Thymus (tissue), 14 donors: ENCODE measurements at places on chromosomes 2 and 18.

GRCh38 chr2:118806797-118807667 is 40.4 kb downstream of the EN1 start:
- DNase-seq = no peak

- no peak for DNase-seq
Observed at GRCh38 chr2:99444222-99444621, 45.6 kb downstream of the REV1 start.

GRCh38 chr2:28595323-28595722 is 99.5 kb downstream of the PLB1 start:
- no peak for DNase-seq

DNA sequence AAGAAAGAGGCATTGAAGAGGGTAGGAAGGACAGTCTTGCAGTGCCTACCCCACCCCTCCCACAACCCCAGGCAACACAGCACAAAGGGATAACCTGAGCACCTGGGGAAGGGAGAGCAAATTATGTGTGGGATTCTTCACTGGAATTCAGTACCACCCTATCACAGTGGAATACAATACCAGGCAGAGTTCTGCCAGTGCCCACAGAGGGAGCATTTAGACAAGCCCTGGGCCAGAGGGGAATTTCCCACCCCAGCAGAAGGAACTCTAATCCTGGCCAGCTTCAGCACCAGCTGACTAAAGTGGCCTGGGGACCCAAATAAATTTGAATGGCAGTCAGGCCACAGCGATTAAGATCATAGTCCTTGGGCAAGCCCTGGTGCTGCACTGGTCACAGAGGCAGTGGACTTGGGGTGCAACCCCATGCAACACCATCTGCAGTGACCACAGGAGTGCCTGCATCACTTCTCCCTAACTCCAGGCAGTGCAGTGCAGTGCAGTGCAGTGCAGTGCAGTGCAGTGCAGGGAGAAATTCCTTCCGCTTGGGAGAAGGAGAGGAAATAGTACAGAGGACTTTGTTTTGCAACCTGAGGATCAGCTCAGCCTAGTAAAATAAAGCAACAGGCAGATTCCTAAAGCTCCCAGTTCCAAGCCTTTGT is 147.8 kb upstream of the SRD5A2 start:
- no peak for DNase-seq

- DNase-seq = no peak
Observed at GRCh38 chr2:205700331-205701132, 18.2 kb downstream of the NRP2 start.

DNA sequence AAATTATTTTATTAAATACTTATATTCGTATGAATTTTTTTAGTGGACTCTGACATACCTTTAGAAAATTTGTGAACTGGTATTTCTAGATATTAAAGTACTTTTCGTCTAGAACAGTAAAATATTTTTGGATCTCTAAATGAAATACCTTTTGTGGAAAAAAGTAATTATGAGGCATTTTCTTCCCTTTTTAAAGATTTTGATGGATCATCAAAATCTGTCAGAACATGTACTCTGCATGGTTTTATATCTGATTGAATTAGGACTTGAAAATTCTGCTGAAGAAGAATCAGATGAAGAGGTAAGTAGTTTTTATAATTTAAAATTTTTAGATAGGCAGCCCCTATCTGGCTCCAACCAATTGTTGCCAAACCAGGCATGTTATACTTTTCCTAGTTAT is 118.8 kb downstream of the UBR3 start:
- DNase-seq = no peak

GRCh38 chr2:19890104-19890503 is 11.7 kb downstream of the TTC32 start:
- no peak for DNase-seq
